ENCODE measurements at places on chromosomes 2 and 18.

- DNase-seq = no peak
Observed at GRCh38 chr2:17976871-17977746, 98.6 kb downstream of the KCNS3 start.

GRCh38 chr2:228446734-228447133 is 265.2 kb upstream of the SPHKAP start:
- no peak for DNase-seq

DNA sequence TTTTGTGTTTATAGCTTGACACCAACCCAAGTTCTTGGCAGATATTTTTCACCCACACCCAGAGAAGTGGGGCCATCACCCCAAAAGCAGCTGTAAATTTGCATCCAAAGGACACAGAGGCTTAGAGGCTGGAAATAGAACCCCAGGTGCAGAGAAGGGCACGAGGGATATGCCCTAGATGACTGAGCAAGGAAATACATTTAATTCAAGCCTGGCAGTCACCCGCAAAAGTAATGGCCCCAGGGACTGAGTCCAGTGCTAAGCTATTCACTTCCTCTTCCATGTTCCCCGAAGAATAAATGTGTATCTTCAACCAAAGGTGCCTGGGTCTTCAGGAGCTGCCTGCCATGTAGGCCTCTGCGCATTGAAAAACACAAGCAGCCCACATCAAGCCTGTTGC is 14.0 kb upstream of the REG3G start:
- DNase-seq = no peak

- no peak for DNase-seq
Observed at GRCh38 chr18:26867471-26867870, 2.0 kb upstream of the AQP4 start.

DNA sequence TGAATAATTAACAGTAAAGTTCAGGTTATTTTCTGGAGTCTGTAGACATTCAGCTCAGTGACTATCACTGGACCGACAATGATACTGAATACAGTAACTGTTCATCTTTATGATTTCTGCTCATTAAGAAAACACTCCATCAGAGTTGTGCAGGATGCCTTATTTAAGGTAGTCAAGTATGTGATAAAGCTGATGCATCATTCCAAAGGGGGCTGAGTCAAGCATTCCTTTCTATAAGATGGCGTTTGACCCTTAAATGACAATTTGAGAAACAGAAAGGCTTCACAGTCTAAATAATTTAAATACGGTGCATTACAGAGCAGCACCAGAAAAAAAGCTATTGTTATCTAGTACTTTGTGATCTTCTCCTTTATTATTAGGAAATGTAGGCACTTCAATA is 131.1 kb downstream of the CDH2 start:
- no peak for DNase-seq

All from germinal center (tissue), 1 donor.